ENCODE measurements at places on chromosomes 2 and 18. TPM values are rescaled to one million over a fixed set of nuclear protein-coding genes. Genes with fewer than 3 reads are reported as not detected.

GRCh38 chr18:46343456-46343855 is 239.3 kb downstream of the HAUS1 start:
- no peak overlapping the region for H3K27ac ChIP-seq
- DNase-seq = no peak
- H3K4me1 ChIP-seq = peaks cover 25% of the 10 kb centered on the region
- peaks cover 10% of the 10 kb centered on the region for H3K27me3 ChIP-seq
- H3K36me3 ChIP-seq = no peaks in the 10 kb centered on the region

- H3K4me1 ChIP-seq = no peaks in the 10 kb centered on the region
- H3K36me3 ChIP-seq = no peaks in the 10 kb centered on the region
- DNase-seq = no peak
Measured at GRCh38 chr18:69599377-69599776, 198.7 kb downstream of the DOK6 start.

- peaks cover 16% of the 10 kb centered on the region for H3K36me3 ChIP-seq
- H3K27me3 ChIP-seq = no peaks in the 10 kb centered on the region
- peak overlapping the region; percentile 14 for H3K27ac ChIP-seq
Measured at GRCh38 chr2:64641599-64641998, 12.1 kb downstream of the SERTAD2 start.

DNA sequence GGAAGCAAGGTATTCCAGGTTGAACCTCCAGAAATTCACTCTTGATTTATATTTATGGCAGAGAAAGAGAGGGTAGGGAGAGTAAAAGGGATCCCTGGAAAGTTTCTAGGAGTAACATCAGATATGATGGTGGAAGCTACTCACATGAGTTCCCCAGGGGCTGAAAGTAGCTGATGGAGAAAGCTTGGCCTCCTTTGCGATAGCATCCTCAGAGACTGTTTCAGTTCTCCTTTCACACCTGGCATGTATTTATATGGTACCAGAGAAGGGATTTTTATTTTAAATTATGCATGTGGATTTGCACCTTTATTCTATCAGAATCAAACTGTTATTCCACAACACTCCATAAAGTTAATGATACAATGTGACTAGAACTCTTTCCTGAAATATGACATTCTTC is 126.3 kb upstream of the OSR1 start:
- DNase-seq = no peak
- no peaks in the 10 kb centered on the region for H3K36me3 ChIP-seq
- peaks cover 20% of the 10 kb centered on the region for H3K27me3 ChIP-seq
- H3K27ac ChIP-seq = no peak overlapping the region
- H3K4me3 ChIP-seq = no peak overlapping the region

DNA sequence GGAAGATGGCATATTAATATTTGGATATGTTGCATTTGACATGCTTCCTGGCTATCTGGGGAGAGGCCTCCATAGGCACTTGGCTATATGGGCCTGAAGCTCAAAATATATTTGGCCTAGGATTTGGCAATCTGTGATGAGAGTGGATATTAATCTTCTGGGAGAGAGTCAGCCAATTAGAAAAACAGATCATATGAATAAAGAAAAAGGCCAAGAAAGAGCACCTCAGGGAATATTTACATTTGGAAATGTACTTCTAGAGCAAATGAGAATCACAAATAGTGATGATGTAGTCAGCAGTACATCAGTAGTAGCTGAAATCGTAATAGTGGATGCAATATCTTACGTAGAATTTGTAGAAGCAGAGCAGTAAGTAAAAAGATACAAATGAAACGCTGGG is 277.0 kb downstream of the CTNNA2 start:
- no peak for DNase-seq
- H3K27ac ChIP-seq = no peak overlapping the region
- no peaks in the 10 kb centered on the region for H3K36me3 ChIP-seq
- no peaks in the 10 kb centered on the region for H3K4me1 ChIP-seq
- no peak overlapping the region for H3K4me3 ChIP-seq

- DNase-seq = no peak
- peaks cover 10% of the 10 kb centered on the region for H3K27me3 ChIP-seq
- H3K4me1 ChIP-seq = no peaks in the 10 kb centered on the region
- H3K4me3 ChIP-seq = no peak overlapping the region
Measured at GRCh38 chr2:235897992-235898391, 270.2 kb downstream of the GBX2 start.

DNA sequence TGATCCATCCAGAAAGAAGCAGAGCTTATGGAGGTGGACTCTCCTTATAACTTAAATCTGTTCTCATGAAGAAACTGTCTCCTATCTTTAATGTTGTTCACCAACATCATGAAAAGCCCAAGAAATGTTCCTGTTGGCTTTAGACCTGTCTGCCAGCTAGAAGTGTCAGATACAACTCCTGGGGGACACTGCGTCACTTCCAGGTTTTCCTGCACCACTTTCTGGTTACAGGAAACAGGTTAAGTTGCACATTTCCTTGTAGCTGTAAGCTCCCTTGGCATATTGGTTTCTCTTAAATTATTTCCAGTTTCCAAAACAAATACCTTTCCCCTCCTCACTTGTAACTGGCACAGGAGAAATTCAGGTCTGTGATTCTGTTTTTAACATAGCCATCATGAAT is 2.9 kb downstream of the CEP68 start:
- no peak overlapping the region for H3K27ac ChIP-seq
- DNase-seq = no peak
- H3K27me3 ChIP-seq = no peaks in the 10 kb centered on the region
- peaks cover 41% of the 10 kb centered on the region for H3K4me1 ChIP-seq

DNA sequence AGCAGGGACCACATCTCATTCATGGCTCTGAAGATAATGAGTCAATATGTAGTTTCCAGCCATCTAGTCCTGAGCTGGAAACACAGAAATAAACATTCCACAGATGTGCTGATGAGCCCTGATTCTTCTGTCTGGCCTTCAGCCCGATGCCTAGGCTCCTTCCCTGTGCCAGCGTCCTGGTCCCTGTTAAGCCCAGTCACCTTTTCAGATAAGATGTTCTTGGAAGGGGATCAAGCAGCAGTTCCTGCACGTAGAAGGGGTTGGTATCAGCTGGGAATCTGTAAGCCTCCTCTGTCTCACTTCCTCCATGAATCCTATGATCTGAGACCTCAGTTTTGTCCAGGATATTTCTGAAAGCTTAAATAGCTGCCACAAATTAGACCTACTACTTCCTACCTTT is 149.3 kb downstream of the TTC32 start:
- H3K4me3 ChIP-seq = no peak overlapping the region
- no peaks in the 10 kb centered on the region for H3K4me1 ChIP-seq
- DNase-seq = no peak
- no peaks in the 10 kb centered on the region for H3K36me3 ChIP-seq
- no peak overlapping the region for H3K27ac ChIP-seq

DNA sequence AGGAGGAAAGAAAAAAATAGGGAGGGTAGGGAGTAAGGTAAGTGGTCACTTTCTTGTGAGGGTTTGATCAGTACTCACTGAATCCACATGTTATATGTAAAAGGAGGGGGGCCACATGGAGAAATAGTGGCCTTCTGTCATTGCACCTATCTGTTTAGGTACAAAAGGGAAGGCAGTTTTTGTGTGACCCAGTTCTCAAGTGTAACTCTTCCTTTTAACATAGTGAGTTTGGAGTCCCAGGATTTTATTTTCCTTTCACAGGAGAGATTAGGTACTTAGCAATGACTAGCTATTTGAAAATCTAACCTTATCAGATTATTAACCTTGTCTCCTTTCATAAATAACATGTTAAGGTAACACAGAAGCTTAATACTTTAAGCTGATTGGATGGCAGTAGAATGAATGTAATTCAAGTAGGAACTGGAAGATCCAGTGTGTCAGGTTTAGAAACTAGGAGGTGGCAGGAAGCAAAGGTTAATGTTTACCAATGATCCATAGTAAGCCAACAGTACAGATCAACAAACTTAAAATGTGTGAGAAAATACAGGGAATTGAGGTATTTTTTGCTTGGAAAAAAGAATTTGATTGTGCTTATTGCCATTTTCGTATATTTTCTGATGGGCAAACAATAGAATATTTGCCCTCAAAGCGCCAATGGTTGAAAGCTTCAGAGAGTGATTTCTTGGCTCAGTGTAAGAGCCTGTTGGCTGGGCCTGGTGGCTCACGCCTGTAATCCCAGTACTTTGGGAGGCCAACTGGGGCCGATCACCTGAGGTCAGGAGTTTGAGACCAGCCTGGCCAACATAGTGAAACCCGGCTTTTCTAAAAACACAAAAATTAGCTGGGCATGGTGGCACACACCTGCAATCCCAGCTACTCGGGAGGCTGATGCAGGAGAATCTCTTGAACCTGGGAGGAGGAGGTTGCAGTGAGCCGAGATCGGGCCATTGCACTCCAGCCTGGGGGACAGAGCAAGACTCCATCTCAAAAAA is 11.3 kb downstream of the HNMT start:
- DNase-seq = no peak
- H3K4me1 ChIP-seq = no peaks in the 10 kb centered on the region
- H3K27ac ChIP-seq = no peak overlapping the region
- H3K27me3 ChIP-seq = no peaks in the 10 kb centered on the region
- no peak overlapping the region for H3K4me3 ChIP-seq
- H3K36me3 ChIP-seq = no peaks in the 10 kb centered on the region

DNA sequence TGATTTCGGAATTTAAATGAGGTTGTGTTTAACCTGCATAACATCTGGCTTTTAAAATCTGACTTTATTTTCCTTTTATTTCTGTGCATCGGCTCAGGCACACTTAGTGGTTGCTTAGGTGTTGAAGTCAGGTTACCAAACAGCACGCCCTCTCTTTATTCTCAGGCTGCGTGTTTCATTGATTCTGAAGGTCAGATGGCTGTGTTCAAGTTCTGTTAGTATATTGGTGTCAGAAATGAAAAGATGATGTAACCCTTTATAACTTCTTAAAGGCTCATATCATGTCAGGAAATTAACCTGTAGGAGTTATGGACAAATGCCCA is 246.5 kb downstream of the LDLRAD4 start:
- H3K27ac ChIP-seq = peak overlapping the region; percentile 97
- peak overlapping the region; percentile 90 for H3K4me3 ChIP-seq
- no peaks in the 10 kb centered on the region for H3K27me3 ChIP-seq
- H3K36me3 ChIP-seq = peaks cover 51% of the 10 kb centered on the region

GRCh38 chr2:237915576-237915975 is 51.2 kb upstream of the UBE2F start:
- no peak overlapping the region for H3K4me3 ChIP-seq
- no peak overlapping the region for H3K27ac ChIP-seq
- H3K27me3 ChIP-seq = no peaks in the 10 kb centered on the region

- no peak for DNase-seq
- no peaks in the 10 kb centered on the region for H3K27me3 ChIP-seq
- H3K4me3 ChIP-seq = no peak overlapping the region
- no peak overlapping the region for H3K27ac ChIP-seq
- no peaks in the 10 kb centered on the region for H3K36me3 ChIP-seq
Measured at GRCh38 chr2:56811401-56811800, 627.6 kb downstream of the CCDC85A start.

DNA sequence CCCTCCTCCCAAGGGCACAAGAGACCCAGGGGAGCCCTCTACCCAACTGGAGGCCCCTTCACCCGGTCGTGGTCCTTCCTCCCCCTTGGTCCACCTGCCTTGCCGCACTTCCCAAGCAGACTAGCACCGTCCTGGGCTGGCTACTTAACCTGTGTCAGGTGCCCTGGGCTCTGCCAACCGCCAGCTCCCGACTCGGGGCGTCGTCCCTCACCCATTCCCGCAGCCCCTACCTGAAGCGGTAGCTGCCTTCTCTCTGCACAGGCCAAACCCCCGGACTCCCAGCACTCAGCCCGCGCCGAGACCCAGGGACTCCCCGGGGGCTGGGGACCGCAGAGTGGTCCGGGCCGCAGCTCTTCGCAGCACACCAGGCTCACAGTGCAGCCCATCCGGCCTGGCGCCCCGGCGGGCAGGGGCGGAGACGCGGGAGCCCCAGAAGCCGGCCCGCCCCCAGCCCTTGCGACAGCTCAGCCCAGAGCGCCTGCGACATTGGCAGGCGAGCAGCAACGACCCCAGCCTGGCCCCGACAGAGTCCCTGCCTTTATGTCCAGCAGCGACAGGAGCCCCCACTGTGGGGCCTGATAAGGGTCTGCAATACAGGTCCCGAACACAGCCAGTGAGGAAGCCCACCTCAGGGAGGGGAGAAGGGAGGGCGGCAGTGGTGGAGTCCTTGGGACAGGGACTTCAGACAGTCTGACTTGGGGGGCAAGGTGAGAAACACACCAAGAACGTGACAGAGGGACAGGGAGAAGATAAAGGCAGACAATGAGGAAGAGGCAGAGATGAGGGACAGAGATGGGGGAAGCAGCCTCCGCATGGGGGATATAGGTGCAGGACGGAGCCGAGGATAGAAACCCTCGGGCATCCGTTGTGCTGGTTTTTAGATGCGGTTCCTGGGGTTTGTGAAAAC is 31.0 kb upstream of the TNS1 start:
- peak overlapping the region; percentile 44 for H3K4me3 ChIP-seq
- H3K27me3 ChIP-seq = no peaks in the 10 kb centered on the region
- peak; percentile 31 for DNase-seq
- H3K4me1 ChIP-seq = peaks cover 12% of the 10 kb centered on the region
- peak overlapping the region; percentile 31 for H3K27ac ChIP-seq

- no peak for DNase-seq
- H3K4me3 ChIP-seq = no peak overlapping the region
- H3K36me3 ChIP-seq = peaks cover 6% of the 10 kb centered on the region
- H3K27ac ChIP-seq = peak overlapping the region; percentile 68
- peaks cover 24% of the 10 kb centered on the region for H3K4me1 ChIP-seq
- no peaks in the 10 kb centered on the region for H3K27me3 ChIP-seq
Measured at GRCh38 chr2:47073217-47073616, 81.9 kb downstream of the STPG4 start.

DNA sequence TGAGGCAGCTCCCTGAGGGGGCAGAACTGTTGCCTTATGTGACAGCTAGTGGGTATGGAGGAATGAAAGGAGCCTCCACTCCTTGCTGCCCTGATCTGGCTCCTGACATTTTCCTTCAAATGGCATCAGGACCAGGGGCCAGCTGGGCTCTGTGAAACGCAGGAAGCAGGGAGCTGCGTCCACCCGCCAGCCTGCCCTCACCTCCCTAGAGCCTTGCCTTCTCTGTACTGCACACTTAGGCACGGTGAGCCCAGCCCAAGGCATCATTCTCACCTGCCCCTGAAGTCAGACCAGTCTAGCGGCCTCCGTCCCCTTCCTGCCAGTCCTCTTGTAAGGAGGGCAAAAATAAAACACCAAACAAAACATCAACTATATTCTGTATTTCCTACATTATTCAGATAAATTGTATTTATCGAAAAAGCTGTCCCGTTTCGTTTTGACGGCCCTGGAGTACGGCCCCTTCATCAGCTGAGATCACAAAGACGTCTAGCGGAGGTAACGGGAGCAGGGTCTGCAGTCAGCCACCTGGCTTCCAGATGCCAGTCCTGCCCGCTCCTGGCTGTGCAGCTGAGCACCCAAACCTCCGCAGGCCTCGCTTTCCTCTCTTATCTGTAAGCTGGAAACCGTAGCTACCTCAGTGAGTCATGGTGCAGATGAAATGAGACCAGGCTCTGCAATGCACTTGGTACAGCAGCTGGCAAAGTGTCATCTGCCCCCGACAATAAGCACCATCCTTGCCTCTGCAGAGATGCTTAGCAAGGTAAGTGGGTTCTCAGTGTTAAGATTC is 6.9 kb upstream of the CTDP1 start:
- no peaks in the 10 kb centered on the region for H3K27me3 ChIP-seq
- no peak overlapping the region for H3K4me3 ChIP-seq
- H3K4me1 ChIP-seq = peaks cover 13% of the 10 kb centered on the region
- H3K27ac ChIP-seq = no peak overlapping the region

The DSC3 gene
- total RNA-seq = 0.46 TPM

The TMEM37 gene
- total RNA-seq = not detected

The ANKRD36 gene
- 16.8 TPM for total RNA-seq

The RND3 gene
- total RNA-seq = not detected

The SPATS2L gene
- total RNA-seq = 9.4 TPM
